ENCODE measurements at places on chromosomes 4 and X.

DNA sequence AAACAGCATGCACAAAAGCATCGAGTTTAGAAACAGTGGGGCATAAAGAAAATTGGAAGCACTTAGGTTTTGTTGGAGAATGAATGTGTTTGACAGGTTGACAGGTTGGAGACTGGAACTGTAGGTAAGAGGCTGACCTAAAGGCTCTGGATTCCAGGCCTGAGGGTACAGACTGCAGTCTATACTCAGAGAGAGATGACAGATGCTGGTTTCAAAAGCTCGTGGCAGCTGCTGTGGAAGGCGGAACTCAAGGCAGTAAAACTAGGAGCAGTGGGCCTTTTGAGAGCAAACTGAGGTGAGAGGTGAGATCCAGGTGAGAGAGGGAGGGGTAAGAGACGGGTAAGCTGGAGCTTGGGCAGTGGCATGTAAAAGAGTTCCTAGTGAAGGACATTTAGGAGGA, 415.2 kb downstream of the TRIML1 start:
- no peak for DNase-seq

- DNase-seq: no peak
Observed at GRCh38 chr4:67101612-67102011, 443.7 kb downstream of the CENPC start.

DNA sequence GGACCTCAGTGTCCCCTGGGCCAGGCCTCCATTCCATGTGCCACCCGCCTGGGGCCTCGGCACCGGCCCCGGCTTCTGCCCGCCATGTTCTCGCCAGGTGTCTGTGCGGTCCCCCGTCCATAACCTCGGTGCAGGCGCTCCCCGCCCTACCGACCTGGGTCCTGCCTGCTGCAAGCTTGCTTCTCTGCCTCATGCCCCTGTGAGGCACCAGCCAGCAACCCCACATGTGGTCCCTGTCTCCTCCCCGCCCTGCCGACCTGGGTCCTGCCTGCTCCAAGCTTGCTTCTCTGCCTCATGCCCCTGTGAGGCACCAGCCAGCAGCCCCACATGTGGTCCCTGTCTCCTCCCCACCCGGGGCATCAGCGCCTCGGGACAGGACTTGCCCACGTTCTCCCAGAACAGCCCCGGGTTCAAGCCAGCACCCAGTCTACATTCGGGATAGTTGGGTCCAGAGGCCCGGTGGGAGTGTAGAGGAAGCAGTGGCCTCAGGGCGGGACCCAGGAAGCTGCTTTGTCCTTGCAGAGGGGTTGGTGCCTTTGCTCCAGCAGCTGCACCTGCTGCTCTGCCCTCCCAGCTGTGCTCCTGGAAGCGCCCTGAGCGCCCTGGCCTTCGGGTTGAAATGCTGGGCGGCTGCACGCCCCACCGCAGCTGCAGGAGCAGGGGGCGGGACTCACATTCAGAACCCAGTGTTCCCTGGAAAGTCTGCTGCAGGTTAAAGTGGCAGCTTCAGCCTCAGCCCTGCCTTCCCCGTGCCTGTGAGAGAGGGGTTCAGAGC, 20.1 kb upstream of the UVSSA start:
- DNase-seq: no peak

DNA sequence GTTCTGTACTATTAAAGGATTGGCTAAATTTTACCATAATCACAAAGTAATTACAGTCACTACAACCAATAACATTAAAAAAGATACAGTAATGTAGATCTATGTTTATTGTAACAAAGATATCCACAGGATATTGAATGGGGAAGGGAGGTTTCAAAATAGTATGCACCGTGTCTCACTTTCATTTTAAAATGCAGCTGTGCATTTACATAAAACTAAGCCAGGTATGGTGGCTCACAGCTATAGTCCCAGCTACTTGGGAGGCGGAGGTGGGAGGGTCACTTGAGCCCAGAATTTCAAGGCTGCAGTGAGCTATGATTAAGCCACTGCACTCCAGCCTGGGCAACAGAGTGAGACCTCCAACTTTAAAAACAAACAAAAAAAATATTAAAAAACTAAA, 8.5 kb downstream of the SRP72 start:
- DNase-seq: no peak

- DNase-seq: peak; percentile 35
Observed at GRCh38 chr4:3387154-3387942, 54.4 kb upstream of the HGFAC start.

DNA sequence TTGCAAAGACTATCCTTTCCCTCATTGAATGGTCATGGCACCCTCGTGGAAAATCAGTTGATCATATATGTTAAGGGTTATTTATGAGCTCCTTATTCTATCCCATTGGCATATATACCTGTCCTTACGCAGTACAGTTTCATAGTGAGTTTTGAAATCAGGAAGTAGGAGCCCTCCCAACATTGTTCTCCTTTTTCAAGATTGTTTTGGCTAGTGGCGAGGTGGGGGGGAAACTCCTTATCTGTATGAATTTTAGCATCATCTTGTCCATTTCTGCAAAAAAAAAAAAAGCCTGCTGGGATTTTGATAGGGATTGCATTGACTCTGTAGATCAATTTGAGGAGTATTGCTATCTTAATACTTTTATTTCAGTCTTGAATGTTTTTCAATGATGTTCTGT, 2.5 kb upstream of the USP9X start:
- DNase-seq: no peak

DNA sequence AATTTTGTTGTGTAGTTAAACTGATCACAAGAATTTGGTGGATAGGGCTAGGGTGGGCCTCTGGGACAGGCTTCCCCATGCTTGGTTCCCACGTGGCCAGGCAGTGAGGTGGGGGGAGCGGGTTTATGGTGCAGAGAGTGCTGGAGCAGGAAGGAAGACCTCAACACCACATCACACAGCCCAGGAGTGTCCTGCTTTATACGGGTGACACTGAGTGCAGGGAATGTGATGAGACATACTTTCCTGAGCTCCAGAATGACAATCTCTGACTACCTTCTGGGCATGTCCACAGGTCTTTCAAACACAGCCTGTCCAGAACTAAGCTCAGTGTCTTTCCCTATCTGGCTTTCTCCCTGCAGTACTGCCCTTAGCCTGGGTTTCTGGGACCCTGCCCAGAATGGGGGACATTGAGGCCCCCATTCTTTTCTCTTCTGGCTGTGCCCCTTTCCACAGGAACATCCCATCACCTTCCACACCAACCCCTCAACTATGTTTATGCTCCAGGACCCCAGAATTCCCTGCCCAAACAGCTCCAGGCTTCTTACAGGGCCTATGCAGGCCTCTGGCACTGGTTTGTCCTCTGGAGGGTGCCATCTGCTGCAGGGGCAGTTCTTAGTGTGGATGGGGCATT, 36.5 kb upstream of the RASL11B start:
- no peak for DNase-seq

- no peak for DNase-seq
Observed at GRCh38 chr4:7519638-7520376, 85.1 kb upstream of the PSAPL1 start.

GRCh38 chr4:123783921-123784320, 387.3 kb downstream of the SPRY1 start:
- no peak for DNase-seq

DNA sequence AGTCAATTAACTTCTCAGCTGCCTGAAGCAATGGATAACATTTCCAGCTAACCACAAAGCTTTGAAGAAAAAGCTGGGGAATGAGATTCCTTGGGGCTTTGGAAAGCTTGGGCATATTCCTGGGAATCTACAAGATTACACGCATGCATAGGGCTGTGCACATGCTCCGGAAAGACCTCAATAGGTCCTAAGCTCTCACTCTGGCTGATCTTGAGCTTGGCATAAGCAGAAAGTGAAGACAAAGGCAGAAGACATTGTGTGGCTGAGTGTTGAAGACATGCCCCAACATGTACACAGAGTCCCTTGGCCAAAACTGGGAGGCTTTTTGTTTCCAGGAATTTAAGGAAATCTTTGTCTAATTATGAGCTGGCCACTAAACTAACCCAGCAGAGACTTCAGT, 31.2 kb downstream of the ATG4A start:
- no peak for DNase-seq

GRCh38 chr4:77599378-77599777, 6.2 kb upstream of the CXCL13 start:
- no peak for DNase-seq

DNA sequence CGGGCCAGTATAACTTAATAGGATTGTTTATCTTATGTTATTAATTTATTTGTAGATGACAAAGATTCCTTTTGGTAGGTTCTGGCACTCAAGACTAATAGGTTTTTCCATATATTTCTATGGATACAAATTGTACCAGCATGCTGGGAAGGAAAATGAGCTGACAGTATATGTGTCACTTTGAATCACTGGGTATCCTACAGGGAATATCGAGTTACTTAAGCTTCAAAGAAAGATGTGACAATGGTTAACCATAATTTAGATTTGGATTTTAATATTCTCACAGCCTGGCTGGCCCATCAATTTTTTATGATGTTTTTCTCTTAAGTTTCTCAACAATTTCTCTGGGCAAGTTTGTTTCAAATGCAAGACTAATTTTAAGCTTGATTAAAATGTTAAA, 498.8 kb upstream of the FTHL17 start:
- no peak for DNase-seq

DNA sequence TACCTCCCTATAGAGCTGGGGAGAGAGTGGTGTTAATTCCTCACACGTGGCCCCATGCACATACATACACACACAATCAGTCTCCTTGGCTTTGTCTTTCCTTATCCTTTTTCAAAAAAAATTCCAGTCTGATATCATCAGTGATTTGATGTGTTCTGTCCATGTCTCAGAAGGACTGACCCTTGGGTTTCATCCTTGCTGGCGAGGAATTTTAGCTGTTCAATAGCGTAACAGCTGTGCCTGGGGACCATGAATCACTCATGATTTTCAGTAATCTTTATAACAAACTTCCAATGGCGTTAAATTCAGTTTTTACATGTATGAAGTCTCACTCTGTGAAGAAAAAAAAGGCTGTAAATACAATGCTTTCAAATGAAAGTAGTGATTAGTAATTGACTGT, 204.6 kb downstream of the RBMX2 start:
- no peak for DNase-seq

DNA sequence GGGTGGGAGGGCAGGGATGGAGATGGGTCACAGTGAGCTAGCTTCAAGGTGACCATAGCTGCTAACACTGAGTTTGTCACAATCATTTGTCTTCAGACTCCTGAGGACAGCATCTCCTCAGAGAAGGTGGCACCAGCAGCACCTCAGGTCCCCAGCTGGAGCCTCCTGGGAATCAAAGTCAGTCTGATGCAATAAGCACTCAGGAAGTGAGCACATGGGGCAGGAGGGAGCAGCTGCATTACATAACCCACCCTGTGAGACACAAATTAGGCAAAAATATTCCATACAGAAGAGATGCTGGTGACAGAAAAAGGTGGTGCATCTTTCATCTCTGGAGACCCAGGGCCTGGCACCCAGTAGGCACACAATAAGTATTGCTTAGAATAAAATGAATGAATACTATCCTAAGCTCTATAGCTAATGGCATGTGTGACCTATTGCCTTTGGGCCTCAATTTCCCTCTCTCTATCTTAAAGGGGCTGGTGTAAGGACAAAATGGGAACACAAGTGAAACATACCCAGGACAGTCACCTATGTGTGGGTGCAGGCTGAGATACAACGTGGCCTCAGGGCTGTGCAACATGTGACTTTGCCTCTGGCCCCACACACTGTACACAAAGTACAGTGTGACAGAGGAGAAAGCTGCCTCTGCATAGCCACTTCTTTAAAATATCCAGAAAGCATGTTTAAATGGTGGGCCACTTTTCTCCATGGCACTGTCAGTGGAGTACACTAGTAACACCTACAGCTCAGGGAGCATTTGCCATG, 37.1 kb downstream of the SLC39A8 start:
- DNase-seq: no peak

GRCh38 chr4:5788144-5788543, 77.1 kb downstream of the EVC start:
- no peak for DNase-seq

- DNase-seq: no peak
Observed at GRCh38 chr4:22593933-22594332, 78.1 kb upstream of the ADGRA3 start.

GRCh38 chr4:87732033-87732765, 67.2 kb upstream of the IBSP start:
- no peak for DNase-seq

DNA sequence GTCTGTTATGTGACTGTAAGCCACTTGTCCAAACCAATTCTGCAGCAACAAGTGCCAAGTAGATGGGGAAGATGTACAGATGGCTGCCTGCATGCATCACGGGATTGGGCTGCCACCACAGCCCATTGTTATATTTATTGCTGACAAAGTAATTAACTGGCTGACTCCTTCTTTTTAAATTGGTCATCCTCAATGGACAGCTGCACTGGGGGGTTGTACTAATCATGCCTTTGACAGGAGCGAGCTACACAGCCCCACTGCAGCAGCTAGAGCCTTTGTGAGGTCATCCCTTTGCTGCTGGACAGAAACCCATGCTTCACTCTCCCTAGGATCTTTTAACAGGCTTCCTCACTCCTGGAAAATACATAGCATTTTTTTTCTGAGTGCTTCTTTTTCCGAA, 146.7 kb upstream of the CXXC4 start:
- no peak for DNase-seq

- DNase-seq: no peak
Observed at GRCh38 chr4:1098311-1098925, 14.9 kb downstream of the RNF212 start.

- no peak for DNase-seq
Observed at GRCh38 chr4:88817740-88818139, 120.1 kb upstream of the NAP1L5 start.

DNA sequence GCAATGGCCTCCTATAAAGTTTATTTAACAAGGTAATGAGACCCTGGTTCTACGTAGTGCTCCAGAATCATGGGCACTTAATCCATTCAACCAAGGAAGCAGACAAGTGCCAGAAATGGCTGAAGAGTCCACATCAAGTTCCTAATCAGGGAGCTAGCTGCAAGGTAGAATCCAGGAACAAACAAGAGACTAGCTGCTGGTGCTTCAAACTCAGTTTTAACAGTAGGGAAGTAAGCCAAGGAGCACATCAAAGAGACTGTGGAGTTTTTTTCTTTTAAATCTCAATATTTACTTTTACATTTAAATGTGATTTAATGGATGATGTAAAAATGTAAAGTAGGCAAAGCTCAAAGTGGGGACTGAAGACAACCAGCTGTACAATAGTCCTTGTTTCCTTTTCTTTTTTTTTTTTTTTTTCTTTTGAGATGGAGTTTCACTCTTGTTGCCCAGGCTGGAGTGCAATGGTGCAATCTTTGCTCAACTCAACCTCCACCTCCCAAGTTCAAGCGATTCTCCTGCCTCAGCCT, 630.4 kb downstream of the CCSER1 start:
- no peak for DNase-seq

Measured in NCI-H510A (cell line).